Retina (tissue), 1 donor: ENCODE measurements at places on chromosomes 2 and 18.

DNA sequence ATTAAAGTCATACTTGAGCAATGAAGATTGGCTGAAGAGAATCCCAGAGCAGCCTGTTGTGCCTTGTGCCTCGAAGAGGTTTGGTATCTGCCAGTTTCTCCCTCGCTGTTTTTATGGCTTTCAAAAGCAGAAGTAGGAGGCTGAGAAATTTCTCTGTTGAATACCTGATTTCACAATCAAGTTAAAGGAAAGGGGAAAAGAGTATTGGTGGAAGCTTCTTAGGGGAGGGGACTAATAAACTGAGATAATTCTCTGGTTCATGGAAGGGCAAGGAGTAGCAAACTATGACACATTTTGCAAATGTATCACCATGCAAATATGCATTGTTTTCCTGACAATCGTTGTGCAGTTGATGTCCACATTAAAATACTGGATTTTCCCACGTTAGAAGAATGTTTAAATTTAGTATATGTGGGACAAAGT lies at the start of gene IL1B:
IL1B (minus strand) TSS at position 85 of the 423 bp plus-strand sequence. CDS start 550 bp downstream, outside the sequence.
- no peak for DNase-seq

GRCh38 chr18:36711813-36712444 lies 116.9 kb downstream of the TPGS2 start:
- peak; percentile 25 for DNase-seq

GRCh38 chr18:12930376-12930775 lies 17.4 kb upstream of the SEH1L start:
- DNase-seq = no peak

DNA sequence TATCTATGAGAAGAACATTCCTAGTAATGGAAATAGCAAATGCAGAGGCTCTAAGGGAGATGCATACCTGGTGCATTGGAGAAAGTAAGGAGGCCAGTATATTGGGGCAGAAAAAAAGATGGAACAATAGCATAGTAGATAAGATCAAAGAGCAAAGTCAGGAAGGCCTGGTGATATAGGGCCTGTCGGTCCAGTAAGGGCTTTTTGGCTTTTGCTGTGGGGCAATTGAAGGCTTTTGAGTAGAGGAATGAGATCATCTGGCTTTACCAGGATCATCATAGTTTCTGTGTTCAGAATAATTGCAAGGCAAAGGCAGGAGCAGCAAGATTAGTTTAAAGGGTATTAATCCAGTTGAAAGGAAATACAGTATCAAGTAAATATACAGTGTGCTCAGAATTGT lies 111.8 kb downstream of the EHBP1 start:
- DNase-seq = no peak
